ENCODE measurements at places on chromosomes 12 and 14.

- DNase-seq: no peak
Observed at GRCh38 chr12:92546259-92546634, 156.5 kb upstream of the PLEKHG7 start.

GRCh38 chr12:72677139-72677538 is 405.0 kb downstream of the TRHDE start:
- DNase-seq: no peak

- DNase-seq: no peak
Observed at GRCh38 chr14:60632777-60633176, 16.5 kb downstream of the SIX1 start.

- no peak for DNase-seq
Observed at GRCh38 chr14:68716698-68717097, 76.2 kb downstream of the ZFP36L1 start.

DNA sequence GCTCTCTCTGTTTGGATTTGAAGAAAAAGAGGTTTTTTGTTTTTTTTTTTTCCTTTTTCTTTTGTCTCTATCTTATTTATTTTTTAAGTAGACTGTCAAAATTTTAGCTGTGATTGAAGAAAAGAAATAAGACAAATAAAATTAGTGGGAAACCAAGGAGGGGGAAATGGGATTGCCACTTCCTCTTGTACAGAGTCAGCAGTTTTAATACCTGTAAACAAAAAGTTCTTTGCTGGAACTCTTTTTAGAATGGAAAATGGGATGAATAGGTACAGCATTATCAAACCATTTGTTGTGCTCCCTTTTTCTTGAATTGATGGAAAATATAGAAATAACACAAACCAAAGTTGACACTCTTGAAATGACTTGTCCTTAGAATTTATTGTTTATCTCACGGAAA is 680.7 kb downstream of the DIO2 start:
- no peak for DNase-seq

GRCh38 chr12:27607591-27607990 is 83.6 kb downstream of the PPFIBP1 start:
- no peak for DNase-seq

- DNase-seq: no peak
Observed at GRCh38 chr12:32864731-32865130, 31.8 kb downstream of the PKP2 start.

- DNase-seq: no peak
Observed at GRCh38 chr12:102501773-102502172, 21.4 kb upstream of the IGF1 start.

GRCh38 chr12:72110937-72111650 is 161.1 kb upstream of the TRHDE start:
- no peak for DNase-seq

DNA sequence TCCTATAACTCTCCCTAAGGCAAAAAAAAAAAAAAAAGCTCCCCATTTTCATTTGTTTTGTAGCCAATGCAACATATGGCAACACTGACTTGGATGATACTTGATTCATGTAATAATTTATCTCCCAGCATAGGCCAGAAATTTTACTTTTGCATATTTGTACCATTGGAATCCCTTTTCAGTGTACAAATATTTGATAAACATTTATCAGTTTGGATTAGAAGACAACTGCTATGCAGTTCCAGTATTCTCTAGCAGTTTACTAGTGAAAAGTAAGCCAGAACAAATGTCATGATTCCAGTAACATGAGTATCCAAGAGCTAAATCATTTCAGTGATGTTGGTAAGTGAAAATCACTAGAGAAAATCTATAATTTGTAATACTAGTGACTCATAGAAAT is 392.3 kb downstream of the CCER1 start:
- DNase-seq: no peak

DNA sequence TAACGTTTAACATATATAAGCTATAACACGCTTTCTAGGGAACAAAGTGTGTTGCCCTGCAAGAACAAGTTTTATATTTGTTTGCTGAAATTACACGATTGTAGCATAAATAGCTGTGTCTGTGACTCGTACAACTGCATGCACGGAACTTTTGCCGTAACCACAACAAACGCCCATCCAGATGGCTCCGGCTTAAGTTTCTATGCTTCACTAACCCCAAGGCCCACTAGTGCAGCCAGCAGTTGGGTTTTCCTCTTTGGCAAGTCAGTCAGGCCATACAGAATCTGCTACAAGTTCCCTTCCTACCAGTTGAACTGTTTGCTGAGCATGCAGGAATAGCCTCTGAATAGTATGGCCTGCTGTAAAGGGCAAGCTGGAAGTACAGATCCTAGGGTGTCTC is 12.1 kb downstream of the CSRP2 start:
- peak; percentile 60 for DNase-seq

- no peak for DNase-seq
Observed at GRCh38 chr12:109771746-109772621, 58.4 kb downstream of the FAM222A start.

- DNase-seq: no peak
Observed at GRCh38 chr12:76064904-76065303, 19.6 kb downstream of the NAP1L1 start.

DNA sequence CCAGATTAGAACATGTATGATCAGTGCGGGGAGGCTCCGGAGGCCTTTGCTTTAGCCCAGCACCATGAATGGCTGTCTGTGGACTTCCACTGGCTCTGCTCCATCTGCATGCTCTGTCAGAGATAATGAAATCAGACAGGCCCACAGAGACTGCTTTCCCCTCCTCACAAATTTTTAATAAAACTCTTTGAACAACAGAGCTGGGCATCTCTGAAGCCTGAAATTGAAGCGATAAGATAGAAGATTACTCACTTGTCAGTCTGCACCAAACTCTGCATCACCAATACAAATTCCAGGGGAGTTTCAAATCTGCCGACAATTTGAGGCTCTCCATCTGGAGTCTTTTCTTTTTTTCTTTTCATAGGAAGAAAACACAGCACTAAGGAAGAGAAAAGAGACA is 110.0 kb downstream of the DYRK2 start:
- no peak for DNase-seq

Data from forelimb muscle (tissue), 1 donor.